ENCODE measurements at places on chromosomes 11 and 22.

GRCh38 chr11:19597876-19598275, 114.8 kb upstream of the NAV2 start:
- DNase-seq: peak; percentile 18

DNA sequence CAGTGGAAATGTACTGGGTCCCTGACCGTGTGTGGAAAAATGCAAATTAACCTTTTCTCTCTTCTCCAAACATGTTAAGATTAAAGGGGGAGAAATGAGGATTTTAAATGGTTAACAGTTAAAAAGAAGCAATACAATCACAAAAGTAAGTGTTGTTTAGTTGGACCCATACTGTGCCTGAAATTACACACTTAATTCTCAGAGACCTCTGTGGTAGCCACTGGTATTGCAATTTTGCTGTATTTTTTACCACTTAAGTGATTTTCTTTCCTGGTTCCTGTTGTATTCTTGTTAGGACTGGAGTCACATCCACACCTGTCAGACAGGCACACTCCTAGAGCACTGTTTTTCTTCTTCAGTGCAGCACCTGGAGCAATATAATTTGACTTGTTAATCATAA, 179.6 kb upstream of the PDGFD start:
- DNase-seq: peak; percentile 30

DNA sequence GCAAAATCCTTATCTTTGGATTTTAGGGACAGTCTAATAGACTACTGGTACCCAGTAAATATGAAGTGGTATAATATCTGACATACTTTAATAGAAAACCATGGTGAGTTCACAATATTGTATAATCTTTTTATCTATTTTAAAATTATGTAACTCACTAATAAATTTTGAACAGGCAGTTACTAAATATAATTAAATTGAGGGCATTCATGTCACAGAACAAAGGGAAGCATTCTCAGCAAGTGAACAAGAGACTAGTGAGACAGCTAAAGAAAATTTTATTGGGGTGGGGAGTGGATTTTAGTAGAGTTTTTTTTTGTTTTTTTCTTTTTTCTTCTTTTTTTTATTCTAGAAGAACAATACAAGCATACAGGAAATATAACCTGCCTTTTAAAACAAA, 55.0 kb downstream of the DNAJC24 start:
- DNase-seq: no peak

DNA sequence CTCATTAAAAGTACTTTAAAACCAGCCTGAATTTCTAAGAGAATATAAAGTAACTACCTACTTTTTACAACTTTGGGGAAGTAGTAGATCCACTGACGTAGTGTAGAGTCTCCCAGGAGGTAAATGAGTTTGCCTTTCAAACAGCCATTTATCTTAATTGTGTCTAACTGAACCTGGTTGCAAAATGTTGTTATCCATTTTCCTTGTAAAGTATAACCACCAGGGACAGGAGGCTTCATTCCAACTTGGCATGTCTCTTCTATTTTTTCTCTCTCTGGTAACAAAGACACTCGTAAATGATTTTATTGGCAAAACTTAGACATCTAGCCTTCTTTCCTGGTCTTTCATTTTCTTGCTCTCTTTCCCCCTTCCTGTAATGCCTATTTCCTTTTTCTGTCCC, 36.9 kb downstream of the NXPE1 start:
- DNase-seq: no peak

DNA sequence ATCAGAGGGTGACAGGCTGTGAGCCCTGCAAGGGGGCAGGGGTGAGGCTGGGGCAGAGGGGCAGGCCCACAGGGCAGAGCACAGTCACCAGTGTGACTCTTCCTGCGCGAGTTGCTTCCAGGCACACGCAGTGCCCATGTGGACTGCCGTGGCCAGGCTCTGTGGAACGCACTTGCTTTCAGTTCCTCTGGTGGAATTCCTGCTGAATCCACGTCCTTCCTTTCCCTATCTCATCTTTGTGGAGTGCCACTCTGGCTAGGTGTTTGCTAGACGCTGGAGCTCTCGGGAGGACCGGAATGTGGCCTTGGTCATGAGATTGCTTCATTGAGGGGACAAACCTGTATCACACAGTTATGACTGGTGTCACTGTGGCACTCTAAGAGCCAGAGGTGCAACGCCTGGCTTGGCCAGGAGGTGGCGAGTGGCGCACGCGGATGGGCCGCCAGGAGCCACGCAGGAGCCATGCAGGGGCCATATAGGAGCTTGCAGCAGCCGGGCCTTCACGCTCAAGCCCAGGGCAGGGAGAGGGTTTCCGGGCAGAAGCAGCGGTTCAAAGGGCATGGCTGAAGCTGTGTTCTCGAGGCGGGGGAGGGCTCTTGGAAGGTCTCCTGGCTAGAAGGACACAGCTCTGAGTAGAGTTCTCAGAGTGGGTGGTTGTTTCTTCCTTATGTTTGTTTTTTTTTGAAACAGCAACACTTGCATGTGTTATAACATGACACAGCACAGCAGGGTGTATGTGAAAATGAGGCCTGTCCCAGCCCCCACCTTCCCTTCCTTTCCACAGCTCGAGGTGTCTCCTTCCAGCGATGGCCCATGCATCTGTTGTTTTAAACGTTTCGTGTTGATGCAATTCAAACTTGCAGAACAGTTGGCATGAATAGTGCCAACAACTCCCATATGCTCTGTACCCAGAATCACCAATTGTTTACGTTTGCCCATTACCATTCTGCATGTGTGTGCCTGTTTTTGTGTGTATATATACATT, 36.2 kb downstream of the TBC1D22A start:
- peak; percentile 67 for DNase-seq

GRCh38 chr22:50282361-50283155, 12.4 kb upstream of the MAPK11 start:
- peak; percentile 85 for DNase-seq

GRCh38 chr22:18056161-18056666, 21.6 kb upstream of the PEX26 start:
- DNase-seq: peak; percentile 53

- DNase-seq: no peak
Measured at GRCh38 chr11:10628508-10629236, 60.2 kb upstream of the LYVE1 start.

DNA sequence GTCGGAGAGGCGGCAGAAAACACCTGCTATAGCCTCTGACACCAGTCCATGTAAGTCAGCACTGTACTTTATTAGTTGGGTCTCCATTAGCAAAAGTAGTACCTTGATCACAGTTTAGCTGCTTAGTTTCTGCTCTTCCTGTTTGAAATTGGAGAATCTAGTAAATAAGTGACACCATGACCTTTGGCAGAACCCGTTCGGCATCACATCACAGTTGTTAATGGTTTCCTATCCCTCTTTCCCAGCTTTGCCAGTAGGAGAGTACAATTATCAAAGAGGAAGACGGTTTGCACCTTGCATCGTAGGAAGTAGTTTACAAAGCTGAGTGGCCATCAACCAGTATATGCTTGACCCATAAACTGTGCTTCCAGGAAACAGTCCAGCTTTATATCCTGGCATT, 101.8 kb downstream of the TRIM44 start:
- no peak for DNase-seq

DNA sequence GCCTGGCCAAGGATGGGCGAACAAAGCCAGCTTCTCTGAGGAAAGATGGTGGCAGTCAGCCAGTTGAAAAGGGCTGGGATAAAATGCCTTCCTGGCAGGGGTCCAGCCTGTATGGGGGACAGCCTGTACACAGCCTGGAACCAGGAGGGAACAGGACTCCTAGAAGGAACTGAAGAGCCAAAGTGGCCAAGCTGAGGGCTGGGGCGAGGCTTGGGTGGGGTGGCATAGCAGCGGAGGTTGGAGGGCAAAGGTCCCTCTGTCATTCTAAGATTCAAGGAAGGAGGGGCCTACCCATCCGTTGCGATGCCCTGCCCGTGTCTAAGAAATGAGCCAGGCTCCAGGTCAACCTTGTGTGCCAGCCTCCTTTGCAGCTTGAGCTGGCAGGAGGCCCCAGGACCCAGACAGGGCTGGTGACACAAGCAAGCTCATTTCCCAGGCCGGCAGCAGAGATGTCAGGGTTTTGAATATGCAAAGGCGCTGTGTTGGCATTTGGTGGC, 22.6 kb downstream of the FADD start:
- DNase-seq: no peak

GRCh38 chr11:12377106-12377823, at the start of gene PARVA:
Gene PARVA (plus strand): TSS chr11:12377571. CDS start chr11:12377648, 77 bp downstream.
- DNase-seq: peak; percentile 79

- DNase-seq: no peak
Measured at GRCh38 chr11:69578167-69578566, 62.8 kb upstream of the CCND1 start.

DNA sequence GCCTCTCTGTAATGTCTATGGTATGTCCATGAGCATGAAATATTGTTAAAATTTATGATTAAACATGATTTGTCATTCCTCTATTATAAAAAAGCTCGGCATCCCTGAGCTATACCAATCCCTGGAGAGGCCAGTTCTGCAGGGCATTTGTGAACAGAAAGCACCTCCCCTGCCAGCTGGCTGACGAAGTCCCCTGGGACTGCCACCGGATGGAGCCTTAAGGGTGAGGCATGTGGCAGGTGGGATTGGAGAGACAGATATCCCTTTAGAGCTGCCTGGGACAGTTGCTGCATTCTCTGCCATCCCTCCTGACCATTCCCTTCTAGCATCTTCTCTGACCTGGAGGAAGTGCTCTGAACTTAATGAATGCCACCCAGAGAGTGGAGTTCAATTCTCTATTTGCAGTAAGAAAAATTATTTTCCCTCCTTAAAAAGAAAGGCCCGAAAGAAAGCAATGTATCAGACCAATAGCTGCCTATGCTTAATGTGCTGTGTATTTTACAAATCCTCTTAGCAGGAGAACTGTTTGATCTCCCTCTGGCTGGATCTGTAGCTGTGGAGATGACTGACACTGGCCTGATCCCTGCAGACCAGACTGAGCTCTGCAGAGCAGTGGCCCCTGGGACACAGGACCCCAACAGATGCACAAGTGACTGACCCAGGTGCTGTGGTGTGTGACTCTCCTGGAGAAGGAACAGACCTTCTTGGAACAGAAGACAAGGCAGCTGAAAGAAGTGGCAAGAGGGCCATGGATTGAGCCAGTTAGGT, 219.0 kb upstream of the NAV2 start:
- DNase-seq: no peak

DNA sequence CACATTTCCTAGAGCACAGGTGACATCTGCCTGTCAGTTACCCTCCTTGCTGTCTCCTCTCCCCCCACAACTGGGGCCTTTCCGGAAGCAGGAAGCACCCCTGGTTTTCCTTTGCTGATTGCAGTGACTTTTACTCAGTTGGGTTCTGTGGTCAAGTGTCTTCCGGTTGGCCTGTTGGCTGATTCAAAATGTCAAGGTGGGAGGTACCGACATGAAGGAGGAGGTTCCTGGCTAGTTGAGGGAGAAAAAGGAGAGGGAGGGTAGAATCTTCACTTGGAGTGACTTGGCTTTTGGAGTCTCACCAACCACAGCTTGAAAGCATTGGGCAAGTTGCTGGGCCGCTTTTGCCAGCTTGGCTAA, 9.3 kb upstream of the ADAMTS15 start:
- DNase-seq: no peak

DNA sequence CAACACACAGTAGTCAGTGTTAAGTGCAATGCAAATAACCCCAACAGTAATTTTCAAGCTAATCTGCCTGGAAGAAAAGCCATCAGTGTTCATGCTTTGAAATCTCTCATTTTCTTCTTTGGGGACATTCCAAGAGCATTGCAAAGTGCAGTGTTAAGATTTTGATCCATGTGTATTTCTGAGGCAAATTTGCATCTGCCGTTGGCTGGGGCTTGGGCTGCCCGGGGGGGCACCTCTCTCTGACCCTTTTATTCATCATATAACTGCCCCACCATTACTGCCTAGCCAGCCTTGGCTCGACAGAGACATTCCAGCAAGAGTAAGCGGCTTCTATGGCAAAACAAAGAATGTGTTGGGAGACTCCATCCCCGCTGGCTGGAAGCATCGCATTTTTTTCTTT, 483.5 kb downstream of the BRD1 start:
- DNase-seq: no peak
